ENCODE measurements at places on chromosomes 7 and 10.
A peak's percentile ranks its signal among the peaks of the same experiment; 100 is the strongest.

DNA sequence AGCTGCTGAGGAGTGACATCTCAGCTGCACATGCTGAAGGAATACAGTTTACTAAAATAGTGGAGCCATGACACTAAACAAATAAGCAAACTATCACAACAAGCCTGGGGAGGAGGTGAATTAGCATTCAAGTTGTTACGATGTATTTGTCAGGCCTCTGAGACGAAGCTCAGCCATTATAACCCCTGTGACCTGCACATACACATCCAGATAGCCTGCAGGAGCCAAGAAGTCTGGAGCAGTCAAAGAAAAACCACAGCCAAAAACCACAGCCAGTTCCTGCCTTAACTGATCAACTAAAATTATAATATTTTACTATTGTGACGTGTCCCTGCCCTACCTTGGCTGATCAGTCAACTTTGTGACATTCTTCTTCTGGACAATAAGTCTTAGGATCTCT, 68.6 kb downstream of the NSUN6 start:
- no peak for DNase-seq

DNA sequence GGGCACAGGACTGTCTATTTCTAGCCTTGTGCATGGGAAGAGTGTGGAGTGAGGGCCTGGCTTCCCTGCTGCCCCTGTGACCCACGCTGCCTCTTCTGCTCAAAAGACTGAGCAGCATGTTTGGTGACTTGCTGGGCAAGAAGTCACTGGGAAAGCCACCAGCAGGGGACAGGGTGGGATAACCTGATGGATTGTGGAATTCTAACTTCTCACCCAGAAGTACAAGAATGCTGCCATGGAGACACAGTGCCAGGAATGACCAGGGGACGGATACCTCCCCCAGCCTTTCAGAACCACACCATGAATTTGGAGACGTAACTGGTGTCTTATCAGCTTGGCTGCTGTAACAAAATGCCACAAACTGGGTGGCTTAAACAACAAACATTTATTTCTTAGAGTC, 28.4 kb downstream of the GALNTL5 start:
- no peak for DNase-seq

GRCh38 chr10:1190052-1190395, 133.8 kb downstream of the WDR37 start:
- DNase-seq: no peak

GRCh38 chr7:22591271-22591670, 91.3 kb upstream of the STEAP1B start:
- no peak for DNase-seq

DNA sequence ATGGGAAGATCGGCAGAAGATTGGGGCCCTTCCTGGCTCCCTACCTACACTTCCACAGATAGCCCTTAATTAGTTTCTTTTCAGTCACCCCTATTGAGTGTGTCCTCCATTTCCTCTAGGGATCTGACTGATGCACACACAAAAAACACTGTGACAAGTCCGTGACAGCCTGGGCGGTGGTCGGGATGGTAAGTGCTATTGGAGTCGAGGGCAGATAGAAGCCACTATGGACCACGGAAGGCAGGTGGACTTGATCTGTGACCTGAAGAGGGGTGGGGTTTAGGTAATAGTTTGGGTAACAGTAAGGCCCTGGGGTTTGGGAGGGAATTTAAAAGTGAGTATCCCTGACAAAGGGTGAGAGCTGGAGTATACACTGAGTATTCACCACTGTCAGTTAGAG, 53.0 kb downstream of the PDK4 start:
- no peak for DNase-seq

- peak; percentile 30 for DNase-seq
Observed at GRCh38 chr7:133230591-133231194, 22.2 kb upstream of the EXOC4 start.

DNA sequence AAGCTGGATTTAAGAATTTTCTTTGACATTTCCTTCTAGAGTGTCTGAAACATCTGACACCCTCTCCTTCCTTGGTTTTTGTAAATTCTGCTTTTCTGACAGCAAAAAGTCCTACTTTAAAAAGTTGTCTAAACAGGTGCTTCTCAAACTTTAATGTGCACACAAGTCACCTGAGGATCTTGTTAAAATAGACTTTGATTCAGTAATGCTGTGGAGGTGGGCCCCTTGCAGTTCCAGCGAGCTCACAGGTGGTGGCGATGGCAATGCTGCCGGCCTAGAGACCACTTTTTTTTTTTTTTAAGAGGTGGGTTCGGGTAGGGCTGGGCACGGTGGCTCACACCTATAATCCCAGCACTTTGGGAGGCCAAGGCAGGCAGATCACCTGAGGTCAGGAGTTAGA, 77.1 kb downstream of the ABCC2 start:
- no peak for DNase-seq

GRCh38 chr10:15167411-15168290, 842 bp downstream of the NMT2 start:
- peak; percentile 37 for DNase-seq

DNA sequence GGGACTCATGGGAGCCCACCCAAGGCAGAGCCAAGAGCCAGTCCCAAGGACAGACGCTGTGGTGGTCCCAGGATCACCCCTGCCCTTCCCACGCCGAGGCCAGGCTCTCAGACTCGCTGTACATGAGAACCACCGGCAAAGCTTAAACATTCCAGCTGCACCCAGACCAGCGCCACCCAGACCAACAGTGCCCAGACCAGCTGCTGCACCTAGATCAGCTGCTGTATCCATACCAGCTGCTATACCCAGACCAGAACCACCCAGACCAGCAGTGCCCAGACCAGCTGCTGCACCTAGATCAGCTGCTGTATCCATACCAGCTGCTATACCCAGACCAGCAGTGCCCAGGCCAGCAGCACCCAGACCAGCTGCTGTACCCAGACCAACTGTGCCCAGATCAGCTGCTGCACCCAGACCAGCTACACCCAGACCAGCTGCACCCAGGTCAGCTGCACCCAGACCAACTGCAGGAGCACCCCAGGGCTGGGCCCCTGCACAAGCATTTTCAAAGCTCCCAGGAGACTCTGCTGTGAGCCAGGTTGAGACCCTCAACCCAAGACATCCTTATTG, 47.9 kb upstream of the CNPY1 start:
- DNase-seq: no peak

GRCh38 chr7:89316584-89317251, 521.2 kb upstream of the TEX47 start:
- DNase-seq: no peak

DNA sequence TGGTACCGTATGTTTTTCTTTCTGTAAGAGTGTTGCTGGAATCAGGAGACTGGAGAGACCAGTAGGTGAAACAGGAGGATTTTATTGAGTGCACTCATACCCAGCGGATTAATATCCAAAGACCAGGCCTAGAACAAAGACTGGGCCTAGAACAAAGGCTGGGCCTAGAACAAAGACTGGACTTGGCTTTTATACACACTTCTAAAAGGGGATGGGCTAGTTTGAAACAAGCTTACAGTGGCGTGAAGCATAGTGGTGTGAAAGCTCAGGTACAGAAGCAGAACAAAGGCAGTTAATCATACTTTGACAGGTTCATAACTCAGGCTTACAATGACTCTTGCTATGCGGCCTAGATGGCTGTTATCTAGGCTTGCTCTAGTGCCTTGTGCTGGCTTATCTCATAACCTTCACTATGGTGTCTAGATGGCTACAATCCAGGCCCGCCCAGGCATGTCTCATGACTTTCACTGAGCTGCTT, 67.7 kb downstream of the TRIM24 start:
- no peak for DNase-seq

DNA sequence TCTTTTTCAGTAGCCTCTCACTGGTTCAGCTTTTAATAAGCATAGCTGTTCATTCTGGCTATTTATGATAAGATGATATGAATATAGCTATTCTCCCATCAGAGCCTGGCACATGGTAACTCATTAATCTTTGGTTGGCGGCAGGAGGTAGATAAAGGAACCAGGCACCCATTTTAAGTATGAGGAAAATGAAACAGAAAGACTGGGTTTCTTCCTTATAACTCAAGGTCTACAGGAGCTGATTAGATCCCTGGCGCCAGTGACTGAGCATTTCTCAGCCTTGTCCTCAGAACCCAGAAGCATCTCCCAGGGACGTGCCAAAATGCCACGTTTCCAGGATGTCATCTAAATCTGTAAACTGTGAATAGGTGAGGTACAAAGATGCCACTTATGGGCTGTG, 141.9 kb downstream of the TCF7L2 start:
- DNase-seq: no peak
